ENCODE measurements at places on chromosomes 16 and 17.

- no peak for DNase-seq
Measured at GRCh38 chr17:41652461-41652970, 28.1 kb upstream of the KRT17 start.

GRCh38 chr17:1122533-1123392 lies 57.0 kb downstream of the ABR start:
- peak; percentile 72 for DNase-seq

GRCh38 chr16:73408311-73408710 lies 360.4 kb upstream of the ZFHX3 start:
- DNase-seq: no peak

DNA sequence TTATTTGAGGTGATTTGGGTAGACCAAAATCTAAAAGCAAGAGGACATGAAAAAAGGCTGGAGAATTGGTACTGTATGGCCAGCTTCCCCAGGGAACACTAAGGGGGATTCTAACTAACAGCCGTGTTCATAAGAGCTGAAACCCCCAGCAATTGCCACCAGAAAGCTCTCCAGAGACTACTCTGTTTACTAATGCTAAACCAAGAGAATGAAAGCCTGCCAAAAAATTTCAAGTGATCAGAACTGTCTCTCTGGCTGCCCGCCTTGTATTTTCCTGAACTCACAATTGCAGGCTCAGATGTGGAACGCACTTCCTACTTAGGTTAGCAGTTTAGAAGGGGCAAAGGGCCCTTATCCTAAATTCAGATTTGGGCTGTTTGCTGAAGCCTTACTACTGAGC lies 24.1 kb downstream of the MYH10 start:
- no peak for DNase-seq

GRCh38 chr17:56290101-56290801 lies 137.0 kb downstream of the ANKFN1 start:
- no peak for DNase-seq

GRCh38 chr16:89334050-89334449 lies 116.5 kb downstream of the ZNF778 start:
- no peak for DNase-seq

GRCh38 chr17:81108220-81108619 lies 57.1 kb upstream of the PVALEF start:
- DNase-seq: no peak

DNA sequence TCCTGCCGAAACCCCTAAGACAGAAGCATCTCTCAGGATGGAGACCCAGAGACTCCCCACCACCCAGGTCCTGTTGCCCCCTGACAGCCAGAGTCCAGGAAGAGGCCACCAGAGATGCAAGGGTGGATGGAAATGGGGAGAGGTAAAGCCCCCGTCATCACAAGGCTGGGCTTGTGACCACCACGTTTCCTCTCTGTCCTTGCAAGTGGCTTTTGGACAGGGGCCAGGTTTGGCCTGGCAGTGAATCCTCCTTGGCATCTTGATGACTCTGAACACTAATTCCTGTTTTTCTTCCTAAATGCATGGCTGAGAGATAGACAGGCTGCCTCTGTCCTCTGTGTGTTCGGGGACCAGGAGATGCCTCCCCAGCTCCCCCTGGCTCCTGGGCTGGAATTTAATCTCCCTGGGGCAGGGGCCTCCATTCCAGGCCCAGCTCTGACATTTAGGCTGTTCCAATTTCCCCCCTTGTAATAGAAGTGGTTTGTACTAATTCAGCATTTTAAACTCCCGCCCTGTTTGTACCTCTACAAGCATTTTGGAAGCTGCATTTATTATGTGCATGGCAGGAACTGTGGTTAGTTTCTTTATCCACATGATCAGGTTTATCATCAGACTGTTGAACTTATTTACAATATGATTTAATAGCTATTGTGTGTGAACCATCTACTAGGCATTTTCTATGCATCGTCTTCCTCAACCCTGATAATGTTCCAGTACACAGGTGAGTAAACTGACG lies 116.1 kb upstream of the IRX6 start:
- DNase-seq: no peak

- DNase-seq: no peak
Measured at GRCh38 chr17:51091635-51092034, 29.0 kb downstream of the SPAG9 start.

GRCh38 chr17:73947966-73948355 lies 255.5 kb upstream of the RPL38 start:
- DNase-seq: no peak

DNA sequence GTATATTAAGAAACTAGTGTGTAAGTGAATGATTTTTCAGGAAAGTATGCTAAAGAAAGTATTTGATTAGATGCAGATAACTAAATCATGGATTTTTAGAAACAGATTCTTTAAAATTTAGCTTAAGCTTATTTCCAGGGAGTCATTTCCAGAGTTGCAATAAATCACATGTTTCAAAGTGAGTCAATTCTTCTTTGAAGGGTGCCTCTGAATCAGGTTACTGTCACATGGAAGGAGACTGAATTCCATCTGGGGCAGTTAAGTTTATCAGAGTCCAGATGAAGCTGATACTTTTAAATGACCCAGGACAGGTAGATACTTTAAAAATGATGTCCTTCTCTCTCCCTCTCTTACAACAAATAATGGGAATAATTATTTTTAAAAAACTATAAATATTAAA lies 5.0 kb downstream of the MFSD11 start:
- DNase-seq: no peak

- DNase-seq: peak; percentile 34
Measured at GRCh38 chr17:17675925-17676534, 5.2 kb upstream of the RAI1 start.

- no peak for DNase-seq
Measured at GRCh38 chr17:34163646-34164045, 91.4 kb upstream of the CCL2 start.

GRCh38 chr17:45889579-45889978 lies 4.8 kb upstream of the MAPT start:
- no peak for DNase-seq

Data from CD4-positive, alpha-beta T cell treated with Interferon gamma for 1 hour (primary cell).